ENCODE measurements at places on chromosomes 6 and 20.

DNA sequence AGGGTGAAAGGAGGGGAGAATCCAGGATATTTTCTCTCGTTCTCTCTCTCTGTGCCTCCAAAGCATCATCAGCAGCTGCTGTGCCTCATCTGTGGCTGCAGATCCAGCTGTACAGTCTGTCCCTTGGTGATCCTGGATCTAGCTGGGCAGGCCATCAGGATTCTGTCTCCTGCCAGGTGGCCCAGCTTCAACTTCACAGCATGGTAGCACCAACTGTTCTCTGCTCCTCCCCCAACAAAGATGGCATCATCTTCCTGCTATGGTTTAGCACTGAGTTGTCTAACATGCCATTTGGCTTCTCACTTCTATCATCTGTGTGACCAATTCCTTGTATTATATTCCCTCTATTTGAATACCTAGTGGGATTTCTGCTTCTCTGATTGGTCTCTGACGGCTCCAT lies 28.6 kb upstream of the ARFGEF2 start:
- no peak for DNase-seq

- DNase-seq, result no peak
These were observed 280.0 kb downstream of the SOX4 start for GRCh38 chr6:21873562-21873961.

DNA sequence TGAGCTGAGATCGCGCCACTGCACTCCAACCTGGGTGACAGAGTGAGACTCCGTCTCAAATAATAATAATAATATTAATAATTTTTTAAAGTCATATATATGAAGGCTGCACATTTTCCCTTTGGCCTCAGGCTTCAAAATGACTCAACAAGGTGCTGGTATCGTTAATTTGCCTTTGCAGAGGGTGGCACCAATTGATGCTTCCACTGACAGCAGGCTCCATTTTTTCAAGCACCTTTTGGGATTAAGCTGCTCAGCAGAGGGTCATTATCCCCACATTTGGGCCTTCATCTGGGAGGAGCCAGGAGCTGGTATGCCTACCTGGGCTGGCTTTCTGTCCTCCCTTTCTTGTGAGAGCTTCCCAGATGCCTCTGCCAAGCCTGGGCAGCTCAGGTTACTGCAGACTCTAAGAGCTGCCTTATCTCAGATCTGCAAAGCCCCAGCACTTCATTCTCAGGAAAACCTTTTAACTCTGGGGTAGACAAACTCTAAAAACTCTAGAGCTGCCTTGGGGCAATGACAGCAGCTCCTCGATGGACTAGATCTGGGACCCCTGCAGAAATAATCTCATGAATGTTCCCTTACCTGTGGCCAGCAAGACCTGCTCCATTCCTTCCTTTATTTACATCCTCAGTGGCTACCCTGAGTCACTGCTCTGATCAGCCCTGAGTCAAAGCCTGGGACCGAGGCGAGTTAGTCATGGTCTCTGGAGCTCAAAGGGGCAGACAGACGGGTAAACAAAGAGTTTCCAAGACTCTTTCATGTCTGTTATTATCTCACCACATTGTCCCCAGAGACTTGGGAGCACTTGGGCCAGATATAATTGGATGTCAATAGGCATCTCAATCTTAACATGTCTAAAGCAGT lies 80.0 kb upstream of the EYA2 start:
- DNase-seq, result no peak

GRCh38 chr6:16318538-16318937 lies 80.2 kb downstream of the GMPR start:
- DNase-seq, result no peak

DNA sequence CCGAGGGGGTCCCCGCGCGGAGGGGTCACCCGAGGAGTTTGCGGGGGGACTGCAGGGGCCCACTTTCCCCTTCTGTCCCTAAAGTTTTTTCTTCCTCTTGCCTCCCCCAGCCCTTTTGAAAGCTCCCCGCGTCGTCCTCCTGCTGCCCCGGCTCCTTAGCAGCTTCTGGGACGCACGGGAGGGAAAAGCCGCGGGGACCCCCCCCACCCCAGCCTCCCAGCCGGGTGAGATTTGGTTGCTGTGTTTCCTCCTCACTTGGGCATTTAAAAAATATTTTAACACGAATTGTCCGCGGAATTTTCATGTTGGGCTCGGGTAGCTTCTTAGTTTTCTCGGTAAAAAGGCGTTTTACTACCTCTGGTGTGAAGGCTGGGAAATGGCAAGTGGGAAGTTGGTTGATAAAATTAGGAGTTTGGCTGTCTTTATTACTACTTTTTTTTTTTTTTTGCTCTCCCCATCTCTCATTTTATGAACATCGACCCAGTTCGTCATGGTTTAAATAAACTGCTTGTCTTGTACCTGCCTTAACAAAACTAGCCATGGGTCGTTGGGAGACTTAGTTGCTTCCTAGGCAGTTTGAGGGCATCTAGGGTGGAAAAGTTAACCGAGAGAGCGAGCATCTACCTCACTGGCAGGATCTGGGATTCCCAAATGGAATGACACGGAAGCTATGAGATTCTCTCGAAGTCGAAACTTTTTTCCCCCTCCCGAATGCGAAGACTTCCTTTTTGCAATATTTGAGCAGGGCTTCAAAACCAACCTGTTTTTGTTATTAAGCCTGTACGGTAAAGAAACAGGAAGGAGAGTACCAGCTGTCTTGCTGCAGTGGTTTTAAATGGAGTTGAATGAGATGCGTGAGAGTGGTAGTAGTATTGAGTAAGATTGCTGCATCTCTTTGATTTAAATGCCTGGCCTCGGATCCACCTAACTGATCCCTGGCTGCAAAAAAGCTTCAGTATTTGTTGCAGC lies 868 bp downstream of the NCOA3 start:
- peak; percentile 82 for DNase-seq

Data from Karpas-422 (cell line).